ENCODE measurements at places on chromosomes 6 and 20. TPM values are rescaled to one million over a fixed set of nuclear protein-coding genes. Genes with fewer than 3 reads are reported as not detected.

The MOCS1 gene
- 11.2 TPM for total RNA-seq

The NKX2-4 gene
- not detected for total RNA-seq

The POU5F1 gene
- total RNA-seq = not detected

The SOBP gene
- total RNA-seq = 1.0 TPM

The TPD52L2 gene
- total RNA-seq = 132 TPM

The NNAT gene
- total RNA-seq = 8.0 TPM

The TNNC2 gene
- not detected for total RNA-seq

The MRPS10 gene
- 38.4 TPM for total RNA-seq

The SLC22A16 gene
- not detected for total RNA-seq

The MMP24 gene
- not detected for total RNA-seq

The CNBD2 gene
- total RNA-seq = 3.4 TPM

The TMEM151B gene
- total RNA-seq = not detected

The SUMO4 gene
- total RNA-seq = 4.8 TPM

The ZC3H12D gene
- not detected for total RNA-seq

The PBOV1 gene
- not detected for total RNA-seq

The ADGRB3 gene
- 0.48 TPM for total RNA-seq

The ZNF292 gene
- total RNA-seq = 15.6 TPM

The OPRM1 gene
- total RNA-seq = not detected

The C6orf132 gene
- 1.5 TPM for total RNA-seq

The DYNLT2 gene
- 1.0 TPM for total RNA-seq

The SLC25A27 gene
- total RNA-seq = 7.9 TPM

The CASS4 gene
- total RNA-seq = 0.78 TPM

The COL19A1 gene
- 0.96 TPM for total RNA-seq

The CPNE1 gene
- 138 TPM for total RNA-seq

The PRL gene
- not detected for total RNA-seq

The CLPSL1 gene
- total RNA-seq = not detected

The LAMA5 gene
- 74.3 TPM for total RNA-seq

The APOBEC2 gene
- total RNA-seq = not detected

The MAN1A1 gene
- 25.5 TPM for total RNA-seq

The DDO gene
- 0.65 TPM for total RNA-seq

The BMP6 gene
- 1.2 TPM for total RNA-seq

The TCF21 gene
- 119 TPM for total RNA-seq

Data from epithelial cell of alveolus of lung (primary cell).